Small intestine (tissue), 16 donors: ENCODE measurements at places on chromosomes 6 and 20.

DNA sequence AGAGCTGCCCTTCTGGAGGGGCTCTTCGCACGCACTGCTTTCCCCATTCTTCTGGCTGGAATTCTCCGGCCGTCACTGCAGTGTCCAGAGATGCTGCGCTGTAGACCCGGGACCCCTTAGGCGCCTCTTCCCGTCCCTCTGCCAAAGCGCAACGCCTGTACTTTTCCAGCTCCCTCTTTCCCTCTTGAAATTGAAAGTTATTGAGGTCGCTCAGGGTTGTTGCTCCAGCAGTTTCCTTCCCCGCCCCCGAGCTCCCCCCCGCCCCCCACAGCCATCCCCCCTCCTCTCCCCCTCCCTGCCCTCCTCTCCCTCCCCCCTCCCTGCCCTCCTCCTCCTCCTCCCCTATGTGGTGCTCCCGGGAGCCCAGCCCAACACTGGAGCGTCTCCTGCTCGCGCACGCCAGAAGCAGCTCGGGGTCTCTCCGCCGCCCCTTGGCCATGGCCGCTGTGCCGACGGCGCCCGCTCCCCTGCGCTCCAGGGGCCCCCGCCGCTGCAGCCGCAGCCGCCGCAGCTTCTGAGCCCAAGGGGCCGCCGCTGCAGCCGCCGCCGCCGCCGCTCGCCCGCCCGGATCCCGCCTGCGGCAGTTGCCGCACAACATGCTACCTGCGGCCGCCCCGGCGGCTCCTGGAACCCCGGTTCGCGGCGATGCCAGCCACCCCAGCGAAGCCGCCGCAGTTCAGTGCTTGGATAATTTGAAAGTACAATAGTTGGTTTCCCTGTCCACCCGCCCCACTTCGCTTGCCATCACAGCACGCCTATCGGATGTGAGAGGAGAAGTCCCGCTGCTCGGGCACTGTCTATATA lies at the start of gene RSPO3:
Gene RSPO3 (plus strand): TSS at position 374 of the 804 bp plus-strand sequence. CDS start 522 bp downstream, outside the sequence.
- peak; percentile 24 for DNase-seq

DNA sequence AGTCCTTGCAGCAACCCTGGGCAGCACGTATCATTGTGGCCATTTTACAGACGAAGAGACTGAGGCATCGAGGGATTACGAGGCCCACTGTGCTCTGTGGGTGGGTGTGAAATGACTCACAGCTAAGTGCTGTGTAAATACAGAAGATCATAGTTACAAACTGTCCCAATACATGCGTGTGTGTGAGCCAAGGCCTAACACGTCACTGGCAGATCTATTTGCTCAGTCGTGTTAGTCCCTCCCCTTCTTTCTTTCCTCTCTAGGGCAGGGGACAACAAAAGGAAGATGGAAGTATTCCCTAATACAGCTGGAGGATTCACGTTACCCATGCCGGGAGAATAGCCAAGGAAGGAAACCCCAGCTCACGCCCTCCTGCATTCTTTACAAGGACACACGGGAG lies 175.9 kb downstream of the CDC5L start:
- DNase-seq: no peak

DNA sequence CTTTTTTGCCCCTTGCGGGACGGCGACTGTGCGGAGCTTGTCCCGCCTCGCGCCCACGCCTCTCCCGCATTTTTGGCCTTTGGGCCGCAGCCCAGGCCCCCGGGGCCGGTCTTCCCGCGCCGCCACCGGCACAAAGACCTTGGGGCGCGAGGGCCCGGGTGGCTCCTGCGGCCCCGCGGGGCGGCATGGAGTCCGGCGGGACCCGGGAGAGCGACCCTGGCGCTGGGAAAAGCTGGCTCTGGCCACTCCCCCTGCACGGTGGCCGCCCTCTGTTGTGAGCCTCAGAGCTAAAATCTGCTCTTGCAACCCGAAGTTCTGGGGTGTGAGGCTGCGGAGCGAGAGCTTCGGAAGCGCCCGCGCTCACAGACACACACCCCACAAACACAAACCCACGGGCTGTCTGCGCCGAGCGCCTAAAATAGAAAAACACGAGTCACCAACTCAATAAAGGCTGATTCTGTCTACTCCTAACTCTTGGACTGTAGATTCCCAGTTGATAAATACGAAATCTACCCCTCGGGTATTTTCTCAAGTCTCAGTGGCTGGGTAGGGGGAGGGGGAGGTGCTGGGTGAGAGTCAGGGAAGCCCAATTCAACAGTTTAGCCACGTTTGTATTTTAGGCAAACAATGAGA lies 496 bp upstream of the BEND3 start:
- DNase-seq: peak; percentile 43

GRCh38 chr6:28240471-28240870 lies 11.6 kb downstream of the ZKSCAN4 start:
- no peak for DNase-seq

DNA sequence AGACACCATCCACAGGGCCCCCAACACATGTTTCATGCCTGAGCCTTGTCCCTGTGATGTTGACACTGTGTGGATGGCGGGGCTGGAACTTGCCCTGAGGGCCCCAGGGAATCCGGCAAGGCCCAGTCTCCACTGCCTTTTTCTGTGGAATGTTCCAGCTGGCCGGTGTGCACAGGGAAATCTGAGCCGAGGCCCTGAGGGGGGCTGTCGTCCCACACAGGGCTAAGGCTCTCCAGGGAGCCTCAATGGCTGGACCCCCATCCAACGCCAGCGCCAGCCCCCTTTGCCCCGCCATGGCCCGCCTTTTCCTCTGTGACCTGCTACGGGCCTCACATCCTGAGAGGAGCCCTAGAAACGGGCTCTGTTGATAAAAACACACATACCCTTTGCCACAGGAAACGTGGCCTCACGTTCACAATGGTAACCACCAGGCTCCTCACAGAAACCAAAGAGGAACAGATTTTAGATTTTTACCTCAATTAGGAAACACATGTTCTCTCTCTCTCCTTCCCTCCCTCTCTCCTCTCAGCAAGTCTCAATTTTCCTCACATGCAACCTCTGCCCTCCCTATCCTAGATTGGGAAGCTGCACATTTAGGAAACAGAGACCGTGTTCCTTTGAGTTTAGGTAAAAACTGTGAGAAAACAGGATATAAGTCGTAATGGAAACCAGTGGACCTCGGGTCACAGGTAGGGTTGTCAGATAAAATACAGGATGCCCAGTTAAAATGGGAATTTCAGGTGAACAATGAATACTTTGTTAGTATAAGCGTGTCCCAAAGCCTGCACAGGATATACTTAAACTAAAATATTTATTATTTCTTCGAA lies 13.7 kb upstream of the ZNF831 start:
- peak; percentile 31 for DNase-seq

DNA sequence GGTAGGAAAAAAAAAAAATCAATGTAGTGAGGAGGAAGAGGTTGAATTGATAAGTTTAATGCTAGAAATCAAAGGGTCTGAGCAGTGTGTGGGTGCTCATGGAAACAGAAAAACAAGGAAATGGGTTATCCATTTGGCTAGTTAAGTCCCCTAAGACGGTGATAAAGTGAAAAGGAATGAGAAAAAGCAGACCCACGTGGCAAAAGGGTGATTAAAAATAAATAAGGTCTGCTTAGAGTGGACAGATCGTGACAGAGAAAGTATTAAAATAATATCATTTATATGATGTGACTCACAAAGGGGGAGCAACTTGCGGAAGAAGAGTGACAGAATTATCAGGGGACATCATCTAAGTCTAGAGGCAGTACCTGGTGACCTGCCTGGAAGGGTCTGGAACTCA lies 251.7 kb upstream of the THEMIS start:
- DNase-seq: no peak

DNA sequence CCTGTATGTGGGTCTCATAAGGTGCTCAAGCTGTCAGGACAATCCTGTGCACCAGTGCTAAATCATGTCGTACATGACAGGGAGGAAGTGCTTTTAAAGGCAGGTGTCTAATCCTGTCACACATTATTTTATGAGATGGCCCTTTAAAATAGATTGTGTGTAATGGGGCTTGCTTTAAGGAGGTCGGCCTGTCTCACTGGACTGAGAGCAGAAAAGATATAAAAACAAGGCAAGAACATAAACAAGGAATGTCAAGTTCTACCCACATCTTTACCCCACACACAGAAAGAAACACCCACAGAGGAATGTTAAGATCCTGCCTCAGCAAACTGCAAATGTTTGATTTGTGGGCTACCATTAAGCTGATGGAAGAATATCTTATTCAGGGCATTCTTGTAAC lies 279.0 kb downstream of the FOXA2 start:
- no peak for DNase-seq

- peak; percentile 80 for DNase-seq
Observed at GRCh38 chr6:3108746-3109414, 9.6 kb upstream of the BPHL start.

DNA sequence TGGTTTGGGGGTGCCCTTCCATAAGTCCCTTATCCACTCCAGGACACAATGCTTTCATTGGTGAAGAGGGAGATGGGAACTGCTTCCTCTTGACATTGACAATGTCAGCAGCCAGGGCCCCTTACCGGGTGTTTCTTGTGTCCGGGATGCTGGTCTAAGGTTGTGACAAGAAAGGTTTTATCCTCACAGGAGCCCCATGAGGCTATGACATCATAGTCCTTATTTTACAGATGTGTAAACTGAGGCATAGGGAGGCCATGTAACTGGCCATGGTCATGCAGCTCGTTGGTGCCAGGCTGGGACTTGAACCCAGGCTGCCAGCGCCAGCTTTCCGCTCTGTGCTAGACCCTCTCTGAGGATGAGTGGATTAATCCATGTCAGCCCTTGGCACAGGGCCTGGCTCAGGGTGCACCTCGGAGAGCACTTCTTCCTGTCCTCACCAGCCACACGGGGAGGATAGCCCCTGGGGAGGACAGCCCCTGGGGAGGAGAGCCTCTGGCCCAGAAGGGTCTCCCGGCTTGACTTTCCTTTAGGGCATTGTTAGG lies 157.3 kb downstream of the SYCP2 start:
- DNase-seq: no peak

GRCh38 chr20:17520583-17520982 lies 10.6 kb downstream of the BFSP1 start:
- DNase-seq: no peak

DNA sequence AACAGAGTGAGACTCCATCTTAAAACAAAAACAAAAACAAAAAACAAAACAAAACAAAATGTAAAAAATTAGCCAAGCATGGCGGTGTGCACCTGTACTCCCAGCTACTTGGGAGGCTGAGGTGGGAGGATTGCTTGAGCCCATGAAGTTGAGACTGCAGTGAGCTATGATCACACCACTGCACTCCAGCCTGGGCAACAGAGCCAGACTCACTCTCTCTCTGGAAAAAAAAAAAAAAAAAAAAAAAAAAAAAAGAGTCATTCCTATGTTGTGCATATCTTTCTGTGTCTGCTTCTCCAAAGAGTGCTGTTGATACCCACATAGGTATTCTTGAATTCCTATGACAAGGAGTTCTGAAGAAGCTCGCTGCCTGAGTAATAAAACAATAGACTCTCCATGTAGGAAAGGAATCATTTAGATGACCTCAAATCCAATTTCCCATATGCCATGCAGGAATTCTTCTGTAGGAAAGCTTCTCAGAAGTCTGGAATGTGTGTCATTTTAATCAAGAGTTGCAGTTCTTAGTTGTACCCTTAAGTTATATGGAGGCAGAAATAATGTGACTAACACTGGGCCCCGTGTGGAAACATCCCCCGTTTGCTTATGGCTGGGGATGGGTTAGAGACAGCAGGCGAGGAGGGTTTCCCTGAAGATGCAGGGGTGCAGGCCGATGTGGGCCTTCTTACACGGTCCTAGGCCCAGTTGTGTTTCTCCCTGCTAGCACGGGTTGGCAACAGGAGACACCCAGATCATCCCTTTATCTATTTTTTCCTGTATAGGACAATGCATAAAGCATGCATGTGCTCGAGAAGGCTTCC lies 79.4 kb downstream of the ZDHHC14 start:
- no peak for DNase-seq

GRCh38 chr20:54794110-54794509 lies 318.7 kb downstream of the DOK5 start:
- DNase-seq: no peak

DNA sequence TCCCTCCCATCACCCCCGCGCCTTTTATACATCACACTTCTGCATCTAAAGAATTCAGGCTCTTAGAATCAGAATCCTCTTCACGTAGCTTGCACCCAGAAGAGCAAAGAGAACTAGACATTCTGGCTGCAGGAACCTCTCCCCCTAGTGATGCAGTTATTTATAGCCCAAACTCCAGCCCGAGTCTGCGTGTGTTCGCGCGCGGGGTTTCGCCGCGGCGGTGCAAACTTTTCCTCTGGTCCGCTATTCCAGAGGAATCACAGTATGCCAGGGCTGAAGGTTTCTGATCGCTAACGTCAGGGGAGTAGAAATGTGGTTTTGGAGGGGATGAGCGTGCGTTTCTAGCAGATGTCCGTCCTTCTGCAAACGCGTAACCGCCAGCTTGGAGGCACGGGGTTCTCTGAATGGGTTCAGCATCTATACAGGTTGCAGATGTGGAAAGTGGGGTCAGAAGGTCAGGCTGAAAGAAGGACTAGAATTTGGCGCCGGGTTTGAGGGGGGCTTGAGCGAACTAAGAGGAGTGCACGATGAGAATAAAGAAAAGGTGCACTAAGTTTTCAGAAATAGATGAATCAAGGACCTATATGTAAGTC lies 1.8 kb downstream of the EPHA7 start:
- no peak for DNase-seq

DNA sequence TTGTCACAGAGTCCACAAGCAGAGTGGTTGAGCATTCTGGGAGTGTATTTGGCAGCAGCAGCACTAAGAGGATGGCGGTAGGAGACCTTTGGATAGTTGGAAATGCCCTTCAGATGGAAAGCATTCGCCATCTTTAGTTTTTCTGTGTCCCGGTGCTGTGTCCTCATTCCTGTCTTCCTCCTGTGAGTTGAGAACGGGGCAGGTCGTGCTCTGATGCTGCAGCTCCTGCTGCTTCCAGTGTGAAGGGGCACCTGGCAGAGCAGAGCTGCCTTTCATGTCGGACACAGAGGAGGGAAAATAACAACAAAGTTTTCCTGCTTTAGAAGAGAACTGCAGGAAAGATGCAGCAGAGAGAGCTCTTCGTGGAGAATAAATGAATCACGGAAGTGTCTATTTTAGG lies 194.8 kb downstream of the SLC24A3 start:
- no peak for DNase-seq
